Endodermal cell (in vitro differentiated cells): ENCODE measurements at places on chromosomes 2 and 18. TPM values are rescaled to one million over a fixed set of nuclear protein-coding genes. Genes with fewer than 3 reads are reported as not detected.

ABCB11 gene
- total RNA-seq, result 0.04 and 0.09 TPM in 2 replicates

SERPINB12 gene
- total RNA-seq, result not detected in 3 replicates

DYNAP gene
- not detected in 3 replicates for total RNA-seq

ACADL gene
- total RNA-seq, result 0.38 and 0.66 TPM in 2 replicates

FKBP1B gene
- 35.7 and 39.0 TPM in 2 replicates for total RNA-seq

RAX gene
- total RNA-seq, result 0.18 TPM in 1 of 2 replicates, not detected in the other

STK39 gene
- total RNA-seq, result 29.0 to 31.9 TPM (median 31.5 TPM) in 3 replicates

GKN2 gene
- total RNA-seq, result not detected in 2 replicates

- no peak overlapping the region for H3K4me3 ChIP-seq
- H3K27ac ChIP-seq, result no peak overlapping the region
- H3K36me3 ChIP-seq, result no peaks in the 10 kb centered on the region
- no peak for DNase-seq
Measured at GRCh38 chr2:117519721-117520120, 294.8 kb upstream of the DDX18 start.

DNA sequence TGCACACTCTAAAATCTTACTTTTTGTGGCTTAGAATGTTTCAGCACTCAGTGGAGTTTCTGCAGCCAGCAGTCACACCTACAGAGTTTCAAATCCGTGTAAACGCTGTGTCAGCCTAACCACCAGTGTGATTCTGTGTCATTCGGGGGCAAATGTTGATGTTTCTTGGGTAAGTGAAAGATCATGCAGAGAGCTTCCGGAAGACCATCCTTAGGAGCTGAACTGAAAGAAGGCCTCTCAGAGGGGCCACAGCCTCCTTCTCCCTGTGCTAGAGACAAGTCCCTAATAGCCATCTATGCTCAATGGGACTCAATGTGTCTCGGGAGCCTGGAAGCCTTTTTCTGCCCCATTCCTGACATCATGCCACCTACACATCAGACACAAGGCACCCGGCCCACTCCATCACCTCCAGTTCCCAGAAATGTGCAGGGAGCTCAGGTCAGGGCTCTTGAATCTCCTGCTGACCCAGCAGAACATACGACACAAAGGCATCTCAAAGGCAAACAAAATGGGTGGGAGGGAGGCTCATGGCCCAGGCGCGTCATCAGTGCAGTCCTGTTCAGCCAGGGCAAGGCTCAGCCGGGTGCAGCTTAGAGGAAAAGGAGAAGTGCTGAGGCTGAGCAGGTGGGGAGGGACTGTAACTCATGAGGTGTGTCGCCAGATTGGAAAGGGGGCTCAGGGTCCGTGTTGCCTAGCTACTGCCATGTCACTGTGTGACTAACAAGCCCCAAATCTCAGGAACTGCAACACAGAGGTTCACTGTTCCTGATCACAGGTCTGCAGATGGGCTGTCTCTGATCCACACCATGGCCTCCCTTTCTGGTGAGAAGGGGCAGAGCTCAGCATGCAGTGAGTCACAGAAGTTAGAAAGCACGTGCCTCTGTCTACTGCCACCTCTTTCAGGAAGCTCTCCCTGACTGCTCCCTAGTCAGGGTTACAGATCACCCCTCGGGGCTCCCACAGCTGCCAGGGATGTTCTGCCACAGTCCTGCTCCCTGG is 82.0 kb downstream of the SMAD7 start:
- H3K36me3 ChIP-seq, result no peaks in the 10 kb centered on the region
- H3K4me3 ChIP-seq, result no peak overlapping the region
- no peaks in the 10 kb centered on the region for H3K27me3 ChIP-seq
- peaks cover 7% of the 10 kb centered on the region for H3K4me1 ChIP-seq

DNA sequence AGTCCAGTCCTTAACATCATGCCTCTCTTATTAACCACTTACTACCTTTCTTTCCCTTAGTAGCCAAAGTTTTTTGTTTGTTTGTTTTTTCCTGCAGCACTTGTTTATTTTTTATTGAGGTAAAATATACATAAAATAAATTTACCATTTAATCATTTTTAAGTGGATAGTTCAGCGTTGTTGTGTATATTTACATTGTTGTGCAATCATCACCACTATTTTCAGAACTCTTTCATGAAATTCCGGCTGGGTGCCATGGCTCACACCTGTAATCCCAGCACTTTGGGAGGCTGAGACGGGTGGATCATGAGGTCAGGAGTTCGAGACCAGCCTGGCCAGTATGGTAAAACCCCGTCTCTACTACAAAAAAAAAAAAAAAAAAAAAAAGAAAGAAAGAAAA is 38.1 kb upstream of the LHCGR start:
- DNase-seq, result no peak
- no peaks in the 10 kb centered on the region for H3K36me3 ChIP-seq
- no peak overlapping the region for H3K4me3 ChIP-seq
- no peaks in the 10 kb centered on the region for H3K27me3 ChIP-seq

DNA sequence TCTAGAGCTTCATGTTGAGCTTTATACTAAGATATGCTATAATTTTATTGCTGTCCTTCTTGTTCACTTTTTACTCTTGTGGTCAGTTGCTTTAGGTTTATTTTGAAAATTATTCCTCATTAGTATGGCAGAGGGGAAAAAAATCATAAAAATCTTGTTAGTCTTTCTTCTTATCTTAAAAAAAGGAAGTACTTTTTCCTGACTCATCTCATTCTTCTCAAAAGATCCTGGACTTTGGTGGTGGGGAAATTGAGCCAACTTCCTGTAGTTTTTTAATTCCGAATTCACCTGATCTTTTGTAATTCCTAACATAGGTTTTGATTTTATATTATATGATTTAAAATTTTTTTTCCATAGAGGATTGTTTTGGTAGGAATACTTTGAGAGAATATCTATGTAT is 3.8 kb downstream of the SLC4A1AP start:
- H3K4me1 ChIP-seq, result no peaks in the 10 kb centered on the region
- no peaks in the 10 kb centered on the region for H3K27me3 ChIP-seq
- no peak for DNase-seq
- no peak overlapping the region for H3K27ac ChIP-seq

- H3K27ac ChIP-seq, result no peak overlapping the region
- H3K36me3 ChIP-seq, result no peaks in the 10 kb centered on the region
- no peak overlapping the region for H3K4me3 ChIP-seq
- peaks cover 3% of the 10 kb centered on the region for H3K4me1 ChIP-seq
Measured at GRCh38 chr18:44857081-44857480, 176.4 kb downstream of the SETBP1 start.

DNA sequence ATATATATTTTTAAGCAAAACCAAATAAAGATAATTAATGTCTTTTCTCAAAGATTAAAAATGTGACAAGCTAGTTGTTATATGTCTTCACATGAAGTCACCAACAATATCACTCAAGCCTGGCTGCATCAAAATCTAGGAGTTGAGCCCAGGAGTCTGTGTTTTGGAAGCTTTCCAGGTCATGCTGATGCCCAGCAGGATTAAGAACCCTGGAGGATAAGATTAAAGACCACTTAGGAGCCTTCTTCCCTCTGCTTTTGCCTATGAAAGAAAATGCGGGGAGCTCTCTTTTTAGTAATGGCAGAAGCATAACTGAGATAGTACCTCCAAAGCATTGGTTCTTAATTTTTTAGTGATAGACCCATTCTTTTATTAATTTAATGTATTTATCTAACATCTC is 157.4 kb downstream of the ASXL3 start:
- H3K27me3 ChIP-seq, result peaks cover 16% of the 10 kb centered on the region
- no peak for DNase-seq
- no peak overlapping the region for H3K27ac ChIP-seq
- no peaks in the 10 kb centered on the region for H3K4me1 ChIP-seq
- no peak overlapping the region for H3K4me3 ChIP-seq

DNA sequence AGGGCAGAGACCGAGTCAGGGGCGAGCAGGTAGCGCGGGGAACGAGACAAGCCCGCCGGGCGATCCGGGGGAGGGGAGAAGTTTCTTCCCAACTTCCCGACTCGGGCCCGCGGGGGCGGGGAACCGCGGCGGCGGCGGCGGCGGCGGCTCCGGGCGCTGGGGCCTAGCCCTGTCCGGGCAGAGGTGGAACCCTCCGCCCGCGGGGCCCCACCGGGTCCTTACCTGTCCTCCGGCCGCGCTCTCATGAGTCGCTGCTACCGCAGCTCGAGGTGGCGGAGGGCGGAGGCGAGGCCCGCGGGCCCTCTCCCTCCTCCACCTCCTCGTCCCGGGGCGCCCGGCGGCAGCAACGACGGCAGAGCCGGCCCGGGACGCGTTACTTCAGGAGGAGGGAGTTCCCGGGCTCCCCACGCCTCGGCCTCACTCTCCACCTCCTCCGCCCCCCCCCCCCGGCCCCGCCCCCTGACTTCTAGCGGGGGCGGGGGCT is at the start of gene YES1:
YES1 (minus strand) TSS at position 351 of the 484 bp plus-strand sequence. CDS start 55,415 bp downstream, outside the sequence.
- no peaks in the 10 kb centered on the region for H3K36me3 ChIP-seq
- peak within 1 kb of the TSS; percentile 99 for H3K4me3 ChIP-seq
- no peaks in the 10 kb centered on the region for H3K4me1 ChIP-seq
- peak within 1 kb of the TSS; percentile 82 for H3K27ac ChIP-seq
- DNase-seq, result peak; percentile 84
- no peaks in the 10 kb centered on the region for H3K27me3 ChIP-seq

DNA sequence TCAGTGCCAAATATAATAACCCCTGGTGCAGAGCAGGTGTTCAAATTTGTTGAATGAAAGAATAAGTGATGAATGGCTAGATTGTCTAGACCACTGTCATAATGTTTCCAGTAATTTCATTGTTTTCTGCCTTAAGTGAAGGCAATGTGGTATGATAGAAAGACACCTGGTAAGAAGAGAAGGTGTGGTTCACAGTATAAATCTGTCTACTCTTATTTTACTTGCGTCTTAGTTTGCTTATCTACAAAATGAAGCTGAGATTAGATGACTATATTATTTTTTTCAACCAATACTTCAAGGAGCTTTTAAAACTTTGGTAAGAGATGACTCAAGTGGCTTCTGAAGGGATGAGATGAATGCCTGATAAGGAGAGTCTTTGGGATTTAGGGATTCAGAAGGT is 788.4 kb downstream of the EPHA4 start:
- H3K4me3 ChIP-seq, result no peak overlapping the region
- no peaks in the 10 kb centered on the region for H3K27me3 ChIP-seq

GRCh38 chr2:234145511-234145910 is 95.0 kb downstream of the SPP2 start:
- no peak overlapping the region for H3K4me3 ChIP-seq
- DNase-seq, result no peak
- no peak overlapping the region for H3K27ac ChIP-seq
- H3K36me3 ChIP-seq, result no peaks in the 10 kb centered on the region

GRCh38 chr18:9552616-9553015 is 61.7 kb downstream of the PPP4R1 start:
- peaks cover 93% of the 10 kb centered on the region for H3K36me3 ChIP-seq
- no peaks in the 10 kb centered on the region for H3K27me3 ChIP-seq
- H3K27ac ChIP-seq, result no peak overlapping the region
- no peak overlapping the region for H3K4me3 ChIP-seq

DNA sequence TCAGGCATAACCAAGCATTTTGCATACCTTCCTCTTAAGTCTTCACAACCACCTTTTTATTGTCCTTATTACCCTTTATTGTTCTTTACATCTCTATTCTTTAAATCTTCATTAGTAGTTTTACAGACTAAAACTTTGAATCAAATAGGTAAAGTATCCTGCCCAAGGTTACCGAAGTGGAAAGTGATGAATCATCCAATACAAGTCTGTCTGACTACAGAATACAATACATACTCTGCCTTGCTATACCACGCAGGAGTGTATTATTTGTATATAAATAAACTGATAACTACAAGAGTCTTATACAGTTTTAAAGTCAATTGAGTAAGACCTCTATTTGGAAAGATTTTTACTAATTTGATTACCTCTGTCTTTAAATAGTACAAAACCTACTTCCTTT is 196.0 kb downstream of the ZEB2 start:
- peaks cover 3% of the 10 kb centered on the region for H3K36me3 ChIP-seq
- H3K27me3 ChIP-seq, result no peaks in the 10 kb centered on the region
- H3K4me1 ChIP-seq, result peaks cover 6% of the 10 kb centered on the region
- DNase-seq, result no peak
- H3K4me3 ChIP-seq, result no peak overlapping the region

DNA sequence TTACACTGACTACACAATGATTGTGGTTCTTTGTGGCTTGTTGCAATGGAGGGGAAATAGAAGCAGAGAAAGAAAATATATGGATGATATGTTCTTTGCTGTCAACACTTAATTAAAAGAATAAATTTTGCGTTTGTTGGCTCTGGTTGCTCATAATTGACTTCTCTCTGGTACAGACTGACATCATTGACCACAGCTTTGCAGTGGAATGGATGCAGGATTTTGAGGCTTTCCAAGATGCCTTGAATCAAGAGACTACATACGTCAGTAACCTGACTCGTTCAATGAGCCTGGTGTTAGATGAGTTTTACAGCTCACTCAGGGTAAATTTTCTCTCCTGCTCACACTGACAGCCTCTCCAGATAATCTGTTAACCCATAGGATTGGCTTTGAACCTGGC is 9.9 kb downstream of the GPN1 start:
- H3K27ac ChIP-seq, result no peak overlapping the region
- DNase-seq, result no peak
- no peaks in the 10 kb centered on the region for H3K4me1 ChIP-seq
- H3K27me3 ChIP-seq, result no peaks in the 10 kb centered on the region
- no peak overlapping the region for H3K4me3 ChIP-seq
- H3K36me3 ChIP-seq, result peaks cover 87% of the 10 kb centered on the region

DNA sequence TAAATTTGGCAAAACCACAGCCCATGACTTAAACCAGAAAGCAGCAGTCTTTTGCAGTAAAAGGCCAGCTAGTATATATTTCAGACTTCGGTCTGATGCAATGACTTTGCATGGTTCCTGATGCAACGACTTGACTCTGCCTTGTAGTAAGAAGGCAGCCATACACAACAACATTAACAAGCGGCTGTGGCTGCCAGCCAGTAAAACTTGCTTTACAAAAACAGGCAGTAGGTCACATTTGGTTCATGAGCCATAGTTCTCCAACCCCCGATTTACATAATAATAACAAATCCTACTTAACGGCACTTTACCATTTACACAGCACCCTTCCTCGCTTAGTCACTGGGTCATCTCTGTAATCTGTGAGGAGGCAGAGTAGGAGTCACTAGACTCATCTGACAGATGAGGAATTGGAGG is 410.3 kb downstream of the LRATD1 start:
- H3K27me3 ChIP-seq, result no peaks in the 10 kb centered on the region
- no peaks in the 10 kb centered on the region for H3K4me1 ChIP-seq
- H3K36me3 ChIP-seq, result no peaks in the 10 kb centered on the region
- H3K27ac ChIP-seq, result no peak overlapping the region
- H3K4me3 ChIP-seq, result no peak overlapping the region
- no peak for DNase-seq

DNA sequence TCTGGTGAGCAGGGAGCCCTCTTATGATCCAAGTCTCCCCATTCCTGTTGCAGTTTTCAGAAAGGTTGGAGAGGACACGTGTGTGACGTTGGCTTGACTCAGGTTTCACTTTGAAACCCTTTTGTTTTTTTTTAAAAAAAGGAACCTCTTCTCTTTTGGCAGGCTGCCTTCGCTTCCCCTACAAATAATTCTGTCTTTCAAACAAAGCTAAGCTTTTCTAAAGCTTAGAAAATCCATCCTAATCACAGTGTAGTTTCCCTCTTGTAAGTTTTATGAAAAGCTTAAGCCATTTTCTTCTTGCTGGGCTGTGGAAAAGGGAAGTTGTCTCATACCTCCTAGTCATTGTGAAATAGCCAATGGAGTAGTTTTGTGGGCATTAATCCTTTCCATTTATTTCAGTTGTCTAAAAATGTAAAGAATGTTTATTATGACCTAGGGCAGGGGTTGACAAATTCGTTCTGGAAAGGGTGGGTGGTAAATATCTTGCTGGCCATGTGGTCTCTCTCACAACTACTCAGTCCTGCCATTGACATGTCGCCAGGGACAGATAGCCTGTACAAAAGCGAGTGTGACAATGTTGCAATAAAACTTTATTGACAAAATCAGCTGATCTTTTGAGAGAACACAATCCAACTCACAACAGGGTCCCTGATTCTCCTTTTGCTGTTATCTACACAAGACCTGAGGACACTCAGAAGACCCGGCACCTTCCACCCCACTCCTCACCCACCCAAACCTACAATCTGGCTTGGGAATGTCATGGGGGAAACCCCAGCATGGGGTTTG is 878.8 kb downstream of the RNF144A start:
- H3K4me1 ChIP-seq, result no peaks in the 10 kb centered on the region
- no peak overlapping the region for H3K4me3 ChIP-seq
- no peak overlapping the region for H3K27ac ChIP-seq
- H3K36me3 ChIP-seq, result no peaks in the 10 kb centered on the region
